HT-29 (cell line): ENCODE measurements at places on chromosomes 1 and 21.

DNA sequence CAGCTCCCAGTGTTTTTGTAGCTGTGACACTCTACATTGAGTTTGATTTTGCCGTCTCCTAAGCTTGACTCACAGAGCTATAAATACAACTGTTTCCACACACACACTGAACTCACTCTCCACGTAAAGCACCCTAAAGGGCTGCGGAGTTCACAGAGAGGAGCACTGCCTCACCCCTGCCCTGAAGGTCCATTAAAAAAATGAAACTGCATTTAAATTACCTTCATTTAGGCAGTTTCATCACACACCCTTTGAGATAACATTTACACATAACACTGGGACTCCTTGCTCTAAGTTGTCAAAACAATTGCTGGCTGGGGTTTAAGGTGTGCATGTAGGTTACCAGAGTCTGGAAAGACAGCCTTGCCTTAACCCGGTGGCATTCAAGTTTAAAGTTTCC lies 137.1 kb upstream of the MAGI3 start:
- DNase-seq, result no peak

DNA sequence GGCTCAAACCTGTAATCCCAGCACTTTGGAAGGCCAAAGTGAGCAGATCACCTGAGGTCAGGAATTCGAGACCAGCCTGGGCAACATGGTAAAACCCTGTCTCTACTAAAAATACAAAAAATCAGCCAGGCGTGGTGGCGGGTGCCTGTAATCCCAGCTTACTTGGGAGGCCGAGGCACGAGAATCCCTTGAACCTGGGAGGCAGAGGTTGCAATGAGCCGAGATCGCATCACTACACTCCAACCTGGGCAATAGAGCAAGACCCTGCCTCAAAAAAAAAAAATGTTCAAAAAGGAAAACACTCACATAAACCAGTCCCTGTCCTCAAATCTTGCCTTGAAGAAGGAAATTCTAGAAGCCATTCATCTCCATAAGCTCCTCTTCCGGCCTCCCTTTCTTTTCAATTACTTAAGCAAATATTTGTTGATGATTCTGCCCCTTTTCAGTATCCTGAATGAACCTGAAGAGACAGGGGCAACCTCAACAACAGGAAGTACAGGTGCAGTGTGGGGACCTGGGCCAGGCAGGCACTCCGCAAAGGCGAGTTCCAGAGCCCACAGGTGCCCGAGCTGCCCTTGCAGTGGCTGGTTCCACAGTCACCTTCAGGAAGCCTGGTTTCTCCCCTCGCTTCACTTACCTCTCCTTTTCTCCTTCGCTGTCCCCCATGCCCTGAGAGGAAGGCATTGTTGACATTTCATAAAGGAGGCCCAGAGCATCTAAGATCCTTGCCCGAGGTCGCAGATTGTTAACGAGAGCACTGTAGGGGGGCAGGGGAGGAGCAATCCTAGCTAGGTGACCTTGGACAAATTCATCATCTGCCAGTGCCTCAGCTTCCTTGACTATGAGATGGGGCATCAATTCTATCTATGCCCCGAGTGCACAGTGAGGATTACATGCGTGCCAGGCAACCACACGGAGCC lies 8.9 kb upstream of the LEFTY1 start:
- DNase-seq, result peak; percentile 46

DNA sequence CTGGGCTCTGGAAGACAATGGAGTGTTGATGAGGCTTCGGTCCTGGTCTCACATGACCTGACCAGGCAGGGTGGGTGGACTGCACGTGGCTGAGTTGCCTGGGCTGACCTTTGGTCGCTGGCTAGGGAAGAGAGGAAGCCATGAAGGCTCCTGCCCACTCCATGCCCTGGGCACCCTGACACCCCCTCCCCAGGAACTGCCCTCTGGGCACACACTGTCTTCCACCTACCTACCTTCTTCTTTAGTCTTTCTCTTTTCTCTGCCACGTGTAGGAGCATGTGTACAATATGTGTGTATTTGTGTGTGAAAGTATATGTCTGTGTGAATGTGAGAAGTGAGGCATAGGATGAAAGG lies 15.1 kb downstream of the POU3F1 start:
- peak; percentile 25 for DNase-seq

- DNase-seq, result no peak
Measured at GRCh38 chr1:92476071-92476631, 10.6 kb downstream of the GFI1 start.

GRCh38 chr1:154881820-154882535 lies 11.9 kb upstream of the KCNN3 start:
- no peak for DNase-seq

- DNase-seq, result no peak
Measured at GRCh38 chr1:7405844-7406500, 365.1 kb upstream of the VAMP3 start.

DNA sequence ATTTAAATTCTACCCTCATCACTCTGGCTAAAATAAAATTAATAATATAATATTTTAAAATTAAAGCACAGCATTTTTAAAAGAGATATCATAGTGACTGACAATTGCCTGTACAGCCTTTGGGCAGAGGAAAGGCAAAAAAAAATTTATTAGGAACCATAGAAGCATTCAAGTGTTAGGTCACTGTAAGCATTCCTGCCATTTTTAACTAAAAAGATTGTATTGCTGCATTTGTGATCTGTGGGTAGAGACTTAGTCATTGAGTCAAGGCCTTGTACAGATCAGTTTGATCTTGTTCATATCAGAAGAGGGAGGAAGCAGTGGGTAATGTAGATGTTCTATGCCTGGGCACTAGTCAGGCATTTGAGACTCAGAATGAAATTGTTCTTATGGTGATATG lies 109.9 kb downstream of the LYPLAL1 start:
- no peak for DNase-seq

DNA sequence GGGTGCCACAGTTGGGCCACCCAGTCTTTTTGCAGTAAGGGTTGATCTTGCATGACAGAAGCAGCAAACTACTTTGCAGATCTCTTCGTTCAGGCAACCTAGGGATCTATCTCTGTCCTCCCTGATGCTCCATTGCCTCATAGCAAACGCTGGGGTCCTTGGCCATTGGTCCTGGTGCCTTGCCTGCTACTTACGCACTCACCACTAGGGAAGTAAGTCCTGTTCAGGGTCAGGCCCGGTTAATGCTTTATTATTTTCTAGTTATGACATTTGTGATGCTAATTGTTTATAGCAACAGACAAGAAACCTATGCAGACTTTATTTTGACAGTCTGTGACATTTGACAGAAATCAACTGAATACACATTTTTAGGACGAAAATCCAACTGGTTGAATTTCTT lies 326.5 kb upstream of the FMN2 start:
- DNase-seq, result no peak

- DNase-seq, result no peak
Measured at GRCh38 chr1:112676543-112676942, 2.1 kb downstream of the MOV10 start.

DNA sequence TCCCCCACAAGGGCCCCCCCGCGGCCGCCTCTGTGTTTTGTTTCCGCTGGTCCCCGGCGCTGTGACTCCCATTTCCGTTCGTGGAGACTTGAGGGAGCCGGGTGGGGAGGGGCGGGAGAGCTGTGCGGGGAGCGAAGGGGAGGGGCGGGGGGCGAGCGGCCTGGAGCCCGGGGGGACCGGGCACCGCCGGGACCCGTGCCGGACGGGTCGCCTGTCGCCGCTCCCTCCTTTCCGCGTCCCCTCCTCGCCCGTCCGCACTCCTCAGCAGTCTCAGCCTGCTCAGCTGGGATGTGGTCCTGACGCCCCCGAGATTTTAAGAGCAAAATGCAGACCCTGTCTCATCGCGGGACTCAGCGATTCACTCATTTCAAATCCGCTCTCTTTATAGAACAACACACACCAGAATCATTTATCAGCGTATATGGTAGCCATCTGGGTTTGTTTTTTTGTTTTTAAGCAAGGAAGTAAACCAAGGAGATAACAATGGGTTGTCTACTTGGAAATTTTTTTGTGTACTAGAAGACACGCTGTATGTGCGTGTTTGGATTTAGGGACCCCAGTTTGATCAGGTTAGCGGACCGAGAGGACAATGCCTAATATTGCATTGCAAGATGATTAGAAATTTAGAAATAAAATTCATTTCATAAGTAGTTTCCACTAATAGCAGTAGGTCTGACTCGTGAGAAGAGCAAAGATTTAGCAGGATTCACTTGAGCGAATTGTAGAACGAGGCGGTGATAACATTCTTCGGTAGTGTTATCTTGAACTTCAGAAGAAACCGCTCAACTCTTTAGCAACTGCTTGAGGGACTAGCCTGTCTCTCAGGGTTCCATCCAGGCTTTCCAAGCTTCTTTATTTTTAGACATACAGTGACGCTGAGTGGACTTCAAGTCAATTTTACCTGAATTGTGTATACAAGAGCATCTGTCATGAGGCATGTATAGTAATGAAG lies 1.1 kb downstream of the GABPA start:
- peak; percentile 62 for DNase-seq

DNA sequence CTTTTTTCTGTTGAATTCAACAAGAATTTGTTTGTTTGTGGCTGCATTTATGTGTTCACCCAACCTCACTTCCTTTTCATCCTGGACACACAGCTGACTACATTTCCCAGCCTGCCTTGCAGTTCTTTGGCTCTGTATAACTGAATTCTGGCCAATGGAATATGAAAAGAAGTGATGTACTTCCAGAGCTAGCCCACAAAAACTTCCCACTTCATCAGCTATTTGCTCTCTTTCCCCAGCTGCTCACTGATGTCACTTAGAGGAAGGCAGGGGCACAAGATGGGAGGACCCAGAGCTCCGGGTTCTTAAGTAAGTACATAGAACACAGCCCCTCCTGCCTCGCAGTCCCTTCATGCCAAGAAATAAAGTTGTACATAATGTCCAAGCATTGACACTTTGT lies 235.0 kb upstream of the FGGY start:
- DNase-seq, result no peak
